ENCODE measurements at places on chromosomes 7 and 10.

GRCh38 chr7:66503036-66503370, 125.7 kb upstream of the KCTD7 start:
- no peak for DNase-seq

- no peak for DNase-seq
Observed at GRCh38 chr7:13057462-13058200, 370.2 kb downstream of the ARL4A start.

- no peak for DNase-seq
Observed at GRCh38 chr10:47184273-47184672, 115.7 kb upstream of the GDF10 start.

- DNase-seq = no peak
Observed at GRCh38 chr7:21169667-21170580, 258.0 kb upstream of the SP4 start.

GRCh38 chr7:80643336-80643915, 5.0 kb downstream of the CD36 start:
- no peak for DNase-seq
